ENCODE measurements at places on chromosomes 12 and 14.

GRCh38 chr14:99129211-99129696 is 142.7 kb downstream of the BCL11B start:
- DNase-seq = no peak

DNA sequence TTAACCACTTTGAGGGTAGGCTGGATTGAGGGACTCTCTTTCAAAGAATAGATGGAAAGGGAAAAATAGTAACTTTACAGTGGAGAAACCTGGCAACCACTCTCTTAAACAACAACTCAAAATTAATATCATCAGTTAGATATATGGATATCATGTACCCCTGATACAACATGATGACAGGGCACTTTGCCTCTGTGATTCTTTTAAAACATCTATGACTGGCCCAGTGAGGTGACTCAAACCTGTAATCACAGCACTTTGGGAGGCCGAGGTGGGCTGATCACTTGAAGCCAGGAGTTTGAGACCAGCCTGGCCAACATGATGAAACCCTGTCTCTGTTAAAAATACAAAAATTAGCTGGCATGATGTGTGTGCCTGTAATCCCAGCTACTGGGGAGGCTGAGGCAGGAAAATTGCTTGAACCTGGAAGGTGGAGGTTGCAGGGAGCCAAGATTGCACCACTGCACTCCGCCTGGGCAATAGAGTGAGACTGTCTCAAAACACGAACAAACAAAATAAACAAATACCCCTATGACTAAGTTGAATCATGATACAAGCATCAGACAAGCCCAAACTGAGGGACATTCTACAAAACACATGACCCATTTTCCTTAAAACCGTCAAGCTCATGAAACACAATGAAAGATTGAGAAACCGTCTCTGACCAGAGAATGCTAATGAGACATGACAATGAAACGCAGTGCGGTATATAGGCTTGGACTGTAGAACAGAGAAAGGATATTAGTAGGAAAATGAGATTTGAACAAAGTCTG is 26.4 kb upstream of the SLC7A8 start:
- peak; percentile 24 for DNase-seq

DNA sequence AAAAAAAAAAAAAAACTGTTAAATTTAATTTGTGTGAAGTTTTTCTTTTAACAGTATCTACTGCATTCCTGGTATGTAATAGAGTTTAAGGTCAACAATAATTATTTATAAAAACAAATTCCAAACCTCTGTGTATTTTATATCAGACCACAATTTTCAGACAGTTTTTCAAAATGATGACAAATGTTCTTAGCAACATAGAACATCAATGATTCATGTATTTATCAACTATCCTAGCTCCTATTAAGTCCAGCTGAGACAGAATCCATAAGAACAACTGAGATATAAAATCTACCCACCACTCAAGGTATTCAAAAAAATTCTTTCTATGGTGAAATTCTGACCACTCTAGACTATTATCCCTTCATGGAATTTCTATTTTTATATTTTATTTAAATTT is 144.5 kb downstream of the EPS8 start:
- peak; percentile 47 for DNase-seq

- peak; percentile 89 for DNase-seq
Observed at GRCh38 chr12:2295941-2296461, 243.2 kb downstream of the CACNA1C start.

GRCh38 chr14:52863334-52863700 is 71.9 kb upstream of the GNPNAT1 start:
- no peak for DNase-seq

DNA sequence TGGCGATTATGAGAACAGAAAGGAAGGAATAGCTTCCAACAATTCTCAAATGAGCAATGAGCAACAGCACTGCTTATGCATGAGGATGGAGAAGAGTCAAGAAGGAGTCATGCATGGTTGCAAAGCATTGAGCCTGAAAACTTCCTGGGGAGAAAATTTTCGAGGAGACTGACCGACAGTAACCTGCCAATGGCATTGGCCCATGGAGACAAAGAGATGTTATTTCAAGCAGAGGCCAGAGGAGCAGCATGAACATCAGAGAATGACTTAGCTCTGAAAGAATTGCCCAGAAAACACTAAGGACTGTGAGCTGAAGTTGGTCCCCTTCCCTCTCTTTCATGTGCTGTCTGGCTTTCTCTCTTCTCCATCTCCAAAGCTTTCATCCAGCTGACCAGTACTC is 343.4 kb downstream of the ADAMTS20 start:
- peak; percentile 61 for DNase-seq

DNA sequence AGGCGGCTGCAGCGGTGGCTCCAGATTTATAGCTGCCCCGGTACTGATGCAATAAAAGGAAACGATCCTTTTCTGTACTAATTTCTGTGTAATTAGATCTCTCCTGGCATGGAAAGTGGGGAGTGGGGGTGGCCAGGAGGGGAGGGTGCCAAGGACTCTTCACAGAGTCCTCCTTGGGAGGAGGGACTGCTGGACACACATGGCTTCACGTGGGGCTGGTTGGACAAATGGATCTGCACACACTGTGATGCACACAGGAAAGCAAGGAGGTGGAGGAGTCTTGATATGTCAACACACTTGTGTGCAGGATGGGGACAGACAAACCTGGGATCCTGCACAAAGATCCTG is 23.8 kb upstream of the ATP5MC2 start:
- no peak for DNase-seq

Measured in fibroblast of mammary gland (primary cell).